Ascending aorta (tissue), 2 donors: ENCODE measurements at places on chromosomes 6 and 20.

GRCh38 chr6:16184129-16184528 lies 54.3 kb upstream of the GMPR start:
- no peak for DNase-seq

DNA sequence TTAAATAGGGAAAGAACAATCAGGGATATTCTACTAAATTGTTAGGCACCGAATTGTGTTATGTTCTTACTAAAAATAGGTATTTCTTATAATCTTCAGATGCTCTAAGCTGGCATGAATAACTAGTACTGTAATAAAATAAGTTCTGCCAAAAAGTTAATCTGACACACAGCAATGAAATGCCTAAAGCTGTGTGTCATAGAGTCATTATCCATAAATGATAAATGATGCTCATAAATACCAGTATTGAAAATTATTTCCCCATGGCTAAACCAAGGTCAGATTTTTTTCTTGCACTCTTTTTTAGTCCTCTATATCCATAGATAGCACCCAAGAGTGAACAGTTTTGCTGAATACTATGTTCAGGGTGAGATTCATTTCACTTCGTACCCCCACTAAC lies 11.7 kb upstream of the PRIM2 start:
- no peak for DNase-seq

- no peak for DNase-seq
These were observed 4.3 kb downstream of the RPP40 start for GRCh38 chr6:4999586-4999985.

DNA sequence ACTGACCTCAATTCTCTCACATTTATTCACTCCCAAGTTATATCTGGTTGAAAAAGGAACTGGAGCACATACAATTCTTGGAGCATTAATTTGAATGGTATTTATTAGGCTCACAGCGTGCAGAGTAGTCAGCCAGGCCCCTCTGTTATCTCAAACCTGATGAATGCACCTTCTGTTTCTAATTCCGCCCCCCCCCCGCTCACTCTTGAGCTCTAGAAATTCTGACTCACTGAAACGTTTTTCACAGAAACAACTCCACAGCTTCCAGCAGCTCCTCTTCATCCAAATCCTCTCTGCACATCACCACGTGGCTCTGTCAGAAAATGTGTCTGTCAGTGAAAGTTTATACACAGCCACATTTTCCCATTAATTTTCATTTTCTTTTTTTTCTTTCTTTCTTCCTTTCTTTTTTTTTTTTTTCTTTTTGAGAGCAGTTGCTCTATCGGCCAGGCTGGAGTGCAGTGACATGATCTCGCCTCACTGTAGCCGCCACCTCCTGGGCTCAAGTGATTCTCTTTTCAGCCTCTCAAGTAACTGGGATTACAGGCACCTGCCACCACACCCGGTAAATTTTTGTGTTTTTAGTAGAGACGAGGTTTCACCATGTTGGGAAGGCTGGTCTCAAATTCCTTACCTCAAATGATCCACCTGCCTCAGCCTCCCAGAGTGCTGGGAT lies 109.4 kb downstream of the TBXT start:
- DNase-seq: no peak

GRCh38 chr6:162733489-162733888 lies 5.7 kb downstream of the PACRG start:
- no peak for DNase-seq

DNA sequence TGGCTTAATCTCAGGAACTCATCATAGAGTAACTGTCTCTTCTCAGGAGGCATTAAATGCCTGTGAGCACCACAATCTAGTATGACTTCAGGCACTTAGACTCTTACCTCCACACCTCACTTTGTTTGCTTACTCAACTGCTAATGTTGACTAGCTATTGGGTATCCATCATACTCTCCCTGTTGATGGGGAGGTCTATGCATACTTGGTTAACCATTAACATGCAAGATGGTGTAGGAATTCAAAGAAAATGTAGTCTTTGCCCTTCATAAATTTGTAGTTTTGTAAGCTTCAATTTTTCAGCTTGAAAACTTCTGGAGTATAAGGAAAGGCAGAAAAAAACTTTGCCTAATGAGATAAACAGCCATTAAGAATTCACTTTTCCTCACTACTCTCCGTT lies 501.0 kb upstream of the MARCKS start:
- DNase-seq: no peak
